Thoracic aorta (tissue), 2 donors: ENCODE measurements at places on chromosomes 11 and 22. TPM values are rescaled to one million over a fixed set of nuclear protein-coding genes. Genes with fewer than 3 reads are reported as not detected.

- no peak for DNase-seq
These were observed 1.1 kb downstream of the DPF2 start for GRCh38 chr11:65334696-65335295.

- DNase-seq, result no peak
These were observed 14.6 kb downstream of the RBM4 start for GRCh38 chr11:66653123-66653522.

- no peak for DNase-seq
These were observed 256.5 kb downstream of the MN1 start for GRCh38 chr22:27545085-27545484.

GRCh38 chr11:1640076-1640946 is 10.7 kb downstream of the KRTAP5-5 start:
- DNase-seq, result no peak

DNA sequence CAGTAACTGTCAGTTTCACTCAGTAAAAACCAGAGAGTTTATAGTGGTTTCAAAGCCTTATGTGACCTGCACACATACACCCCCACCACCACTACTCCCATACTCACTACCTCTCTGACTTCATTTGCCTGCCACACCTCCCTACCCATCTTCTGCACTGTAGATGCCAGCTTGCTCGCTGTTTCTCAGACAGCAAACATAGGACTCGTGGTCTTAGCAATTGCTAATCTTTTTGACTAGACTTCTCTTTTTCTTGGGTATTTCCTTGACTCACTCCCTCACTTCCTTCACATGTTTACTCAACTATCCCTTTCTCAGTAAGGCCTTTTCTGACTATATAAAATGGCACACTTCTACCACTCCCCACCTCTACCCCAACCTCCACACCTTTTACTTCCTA is 27.8 kb downstream of the CEP295 start:
- no peak for DNase-seq

DNA sequence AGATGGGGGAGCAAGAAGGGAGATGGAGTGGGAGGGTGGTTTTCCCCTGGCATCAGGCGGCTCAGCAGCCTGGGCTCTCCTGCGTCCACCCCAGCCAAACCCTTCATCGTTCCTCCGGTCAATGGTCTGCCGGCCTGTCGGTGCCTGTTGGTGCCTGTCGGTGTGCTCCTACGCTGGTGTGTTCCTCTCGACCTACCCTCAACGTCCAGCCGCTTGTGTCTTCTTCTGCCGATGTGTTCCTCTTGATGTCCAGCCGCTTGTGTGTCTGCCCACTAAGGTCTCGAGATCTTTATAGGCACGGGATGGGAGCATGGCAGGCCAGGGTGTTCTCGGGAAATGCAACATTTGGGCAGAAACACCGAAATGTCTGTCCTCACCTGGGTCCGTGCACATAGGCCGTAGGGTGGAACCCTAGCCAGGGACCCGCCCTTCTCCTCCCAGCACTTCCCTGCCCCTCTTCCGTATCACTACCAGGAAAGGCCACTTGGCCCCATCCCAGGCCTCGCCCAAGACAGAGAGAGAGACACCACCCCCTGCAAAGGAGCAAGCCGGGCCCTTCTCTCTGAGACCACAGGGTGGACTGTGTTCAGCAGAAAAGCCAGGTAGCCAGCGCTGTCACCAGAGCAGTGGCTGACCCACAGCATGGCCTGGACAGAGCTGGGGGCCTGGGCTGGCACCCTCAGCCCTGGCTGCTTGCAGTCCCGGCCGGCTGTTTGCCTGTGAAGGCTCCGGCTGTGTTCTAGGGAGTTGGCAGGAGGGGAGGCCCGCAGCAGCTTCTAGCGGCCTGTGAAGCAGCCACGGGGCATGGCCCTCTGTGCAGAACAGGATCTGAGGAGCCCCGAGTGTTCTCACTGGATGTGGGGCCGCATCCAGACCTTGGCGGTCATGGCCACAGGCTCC is 61.6 kb upstream of the KCNQ1OT1 start:
- DNase-seq, result no peak

GRCh38 chr11:118916842-118917388 is 8.8 kb downstream of the BCL9L start:
- no peak for DNase-seq

DNA sequence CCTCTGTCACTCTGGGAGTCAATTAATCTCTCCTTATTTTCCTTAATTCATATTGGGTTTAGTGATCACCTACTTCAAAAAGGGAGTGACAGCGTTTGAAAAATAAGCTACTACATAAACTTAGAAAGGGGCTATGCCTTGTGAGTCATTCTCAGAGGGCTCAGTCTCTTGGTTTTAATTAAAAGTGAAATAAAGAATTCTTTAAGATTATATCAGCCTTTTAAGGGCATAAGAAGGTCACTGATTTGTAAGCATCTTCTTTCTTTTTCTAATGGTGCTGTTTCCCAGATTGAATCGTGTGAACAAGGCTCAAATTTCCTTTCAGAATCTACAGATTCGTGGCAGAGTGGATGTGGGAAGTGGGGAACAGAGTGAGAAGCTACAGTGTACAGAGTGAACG is 636.2 kb upstream of the CCDC90B start:
- no peak for DNase-seq

Gene FAM83F
- under 0.01 TPM for total RNA-seq

Gene PPP6R3
- 75.4 TPM for total RNA-seq

Gene OR10A2
- not detected for total RNA-seq

Gene KCNK7
- total RNA-seq, result 0.95 TPM

Gene AMOTL1
- 64.2 TPM for total RNA-seq

Gene SCGB1D4
- total RNA-seq, result not detected
